ENCODE measurements at places on chromosomes 7 and 10.

DNA sequence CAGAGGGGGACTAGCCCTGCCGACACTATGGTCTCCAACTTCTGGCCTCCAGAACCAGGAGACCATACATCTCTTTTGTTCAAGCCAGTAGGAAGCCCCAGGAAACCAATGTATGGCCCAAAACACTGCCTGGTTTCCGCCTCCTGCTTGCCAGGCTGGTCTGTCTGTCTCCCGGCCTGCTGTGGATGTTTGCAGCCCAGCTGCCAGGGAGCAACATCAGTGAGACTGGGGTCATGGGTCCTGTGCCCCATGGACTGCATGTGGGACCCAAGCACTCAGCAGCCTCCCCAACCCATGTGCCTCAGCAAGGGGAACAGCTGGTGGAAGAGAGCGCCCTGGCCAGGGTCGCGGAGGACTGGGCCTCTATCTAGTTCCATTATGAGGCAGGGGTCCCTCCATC lies 33.4 kb upstream of the NUB1 start:
- no peak for DNase-seq

DNA sequence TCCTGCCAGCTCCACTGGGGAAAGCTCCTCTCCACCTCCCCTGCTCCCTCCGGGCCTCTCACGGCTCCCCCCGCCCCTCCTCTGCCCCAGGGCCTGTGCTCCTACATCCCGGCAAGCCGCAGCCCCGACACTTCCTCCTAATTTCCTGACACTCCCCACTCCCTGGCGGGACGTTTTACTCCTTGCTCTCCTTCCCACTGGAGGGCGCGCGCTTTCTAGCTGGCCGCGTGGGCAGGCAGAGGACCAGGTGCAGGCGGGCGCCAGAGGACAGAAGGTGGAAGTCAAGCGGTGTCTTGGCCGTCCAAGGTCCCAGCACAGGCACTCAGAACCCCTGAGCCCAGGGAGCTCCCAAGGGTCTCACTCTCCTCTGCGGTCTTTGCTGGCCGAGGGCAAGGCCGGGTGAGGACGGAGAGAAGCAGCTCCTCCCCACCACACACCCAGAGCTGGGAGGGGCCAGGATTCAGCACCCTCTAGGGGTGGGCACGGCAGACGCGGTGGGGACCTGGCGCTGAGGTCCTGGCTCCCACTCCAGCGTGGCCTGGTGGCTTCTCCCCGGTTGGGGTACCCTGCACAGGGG lies 19.1 kb downstream of the ADAM8 start:
- DNase-seq = peak; percentile 49

DNA sequence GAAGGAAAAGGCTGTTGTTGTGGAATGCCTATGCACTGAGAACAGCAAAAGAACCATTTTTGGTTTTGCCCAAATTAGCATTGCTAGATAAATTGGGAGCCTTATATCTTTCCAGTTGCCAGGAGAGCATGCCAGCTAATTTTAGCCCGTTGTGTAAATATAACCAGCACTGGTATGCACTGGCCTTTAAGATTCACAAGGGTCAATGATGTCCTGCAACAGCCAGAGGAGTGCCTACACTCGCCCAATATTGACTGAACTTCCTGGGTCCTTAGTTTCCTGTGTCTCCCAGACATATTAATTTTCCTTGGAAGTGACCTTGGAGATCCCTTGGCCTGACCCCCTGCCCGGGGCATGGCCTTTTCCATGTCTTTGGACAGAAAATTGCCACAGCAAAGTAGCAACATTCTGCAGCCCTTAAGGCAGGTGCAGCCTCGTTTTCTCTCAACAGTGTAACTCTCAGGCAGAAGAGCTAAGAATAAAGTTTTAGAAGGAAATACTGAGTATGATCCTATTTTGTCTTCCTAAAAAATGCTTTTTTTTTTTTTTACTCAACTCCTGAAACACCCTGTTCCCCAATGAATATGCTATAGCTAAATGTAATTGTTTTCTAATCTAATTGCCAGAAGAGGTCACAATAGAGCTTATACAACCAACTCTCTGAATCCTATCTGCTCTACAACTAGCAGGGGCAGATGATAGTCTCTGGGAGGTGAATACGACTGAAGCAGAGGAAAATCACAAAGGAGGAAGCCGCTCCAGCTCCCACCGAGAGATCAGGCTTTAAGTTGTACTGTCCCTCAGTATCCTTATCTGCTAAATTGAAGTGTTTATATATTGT lies 131.9 kb upstream of the PCGF5 start:
- no peak for DNase-seq

DNA sequence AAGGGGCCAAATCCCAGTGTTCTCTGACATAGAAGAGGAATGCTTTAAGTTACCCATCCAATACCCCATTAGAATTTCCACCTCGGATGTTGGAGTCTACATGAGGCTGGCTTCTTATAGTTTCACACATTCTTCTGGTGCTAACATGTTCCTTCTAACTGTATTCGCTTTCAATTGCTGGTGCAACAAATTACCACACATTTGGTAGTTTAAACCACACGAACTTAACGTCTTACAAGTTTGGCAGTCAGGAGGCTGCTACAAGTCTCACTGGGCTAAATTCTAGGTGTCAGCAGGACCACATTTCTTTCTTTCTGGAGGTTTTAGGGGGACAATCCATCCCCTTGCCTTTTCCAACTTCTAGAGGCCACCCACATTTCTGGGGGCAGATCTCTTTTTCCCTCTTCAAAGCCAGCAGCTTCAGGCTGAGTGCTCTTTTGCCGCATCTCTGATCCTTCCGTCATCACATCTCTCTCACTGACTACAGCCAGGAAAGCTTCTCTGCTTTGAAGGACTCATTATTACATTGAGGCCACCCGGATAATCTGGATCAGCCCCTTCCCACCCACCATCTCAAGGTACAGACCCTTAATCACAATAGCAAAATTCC lies 5.1 kb upstream of the MACC1 start:
- DNase-seq = no peak

DNA sequence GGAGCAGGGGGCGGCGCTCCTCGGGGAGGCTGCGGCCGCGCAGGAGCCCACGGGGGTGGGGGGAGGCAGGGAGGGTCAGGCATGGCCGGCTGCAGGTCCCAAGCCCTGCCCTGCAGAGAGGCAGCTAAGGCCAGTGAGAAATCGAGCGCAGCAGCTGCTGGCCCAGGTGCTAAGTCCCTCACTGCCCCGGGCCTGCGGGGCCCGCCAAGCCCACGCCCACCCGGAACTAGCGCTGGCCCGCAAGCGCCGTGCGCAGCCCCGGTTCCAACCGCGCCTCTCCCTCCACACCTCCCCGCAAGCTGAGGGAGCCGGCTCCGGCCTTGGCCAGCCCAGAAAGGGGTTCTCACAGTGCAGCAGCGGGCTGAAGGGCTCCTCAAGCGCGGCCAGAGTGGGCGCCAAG lies 28.3 kb upstream of the TES start:
- no peak for DNase-seq

DNA sequence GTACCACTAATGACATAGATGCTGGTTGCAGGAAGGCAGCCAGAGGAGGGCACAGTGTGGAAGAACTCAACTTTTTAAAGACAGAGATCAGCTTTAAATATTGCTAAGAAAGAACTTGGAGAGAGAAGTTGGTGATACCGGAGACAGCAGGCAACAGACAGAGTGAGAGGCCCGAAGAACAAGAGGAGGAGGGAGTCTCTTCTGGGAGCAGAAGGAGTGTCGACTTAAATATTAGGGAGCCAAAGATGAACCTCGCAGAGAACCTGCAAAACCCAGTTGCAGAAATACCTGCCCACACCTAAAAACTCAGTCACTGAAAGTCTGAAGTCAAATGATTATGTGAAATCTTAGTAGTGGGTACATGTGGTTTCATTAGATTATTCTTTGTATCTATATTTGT lies 3.4 kb upstream of the WDR86 start:
- no peak for DNase-seq

DNA sequence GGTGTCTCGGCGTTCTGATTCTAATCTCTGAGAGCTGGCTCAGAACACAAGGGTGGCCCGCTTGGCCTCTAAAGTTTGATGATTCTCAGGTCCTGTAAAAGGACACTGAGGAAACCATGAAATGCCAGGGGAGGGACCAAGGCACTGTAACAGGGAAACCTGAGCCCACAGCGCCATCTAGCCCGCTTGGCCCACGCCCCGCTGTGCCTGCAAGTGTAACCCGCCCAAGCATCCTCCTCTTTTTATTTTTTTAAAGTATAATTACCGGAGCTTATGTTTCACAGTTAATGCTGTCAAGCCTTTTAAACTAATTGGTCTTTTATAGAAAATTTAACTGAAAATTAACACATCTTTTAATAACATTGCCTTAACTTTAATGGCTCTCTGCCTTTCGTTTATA lies 734.7 kb downstream of the KCNMA1 start:
- peak; percentile 5 for DNase-seq

- no peak for DNase-seq
Measured at GRCh38 chr7:46281071-46281470, 360.0 kb upstream of the IGFBP3 start.

DNA sequence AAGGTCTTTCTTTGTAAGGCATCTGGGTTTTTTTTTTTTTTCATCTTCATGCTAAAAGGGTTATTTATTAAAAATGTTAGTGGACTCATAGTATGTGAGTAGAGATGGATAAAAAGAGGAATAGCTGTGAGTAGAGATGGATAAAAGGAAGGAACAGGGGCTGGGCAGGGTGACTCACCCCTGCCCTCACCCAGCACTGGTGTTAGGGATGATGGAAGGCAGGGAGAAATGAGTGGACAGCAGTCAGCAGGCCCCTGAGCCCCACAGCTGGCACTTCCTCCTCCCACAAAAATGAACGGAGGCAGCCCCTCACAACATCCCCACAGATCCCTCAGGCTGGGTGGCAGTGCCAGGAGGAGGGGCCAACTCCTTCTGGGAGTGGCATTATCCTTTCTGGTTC lies 39.3 kb downstream of the ANTXRL start:
- no peak for DNase-seq

- DNase-seq = no peak
Measured at GRCh38 chr7:47278043-47278442, 303.9 kb downstream of the TNS3 start.

DNA sequence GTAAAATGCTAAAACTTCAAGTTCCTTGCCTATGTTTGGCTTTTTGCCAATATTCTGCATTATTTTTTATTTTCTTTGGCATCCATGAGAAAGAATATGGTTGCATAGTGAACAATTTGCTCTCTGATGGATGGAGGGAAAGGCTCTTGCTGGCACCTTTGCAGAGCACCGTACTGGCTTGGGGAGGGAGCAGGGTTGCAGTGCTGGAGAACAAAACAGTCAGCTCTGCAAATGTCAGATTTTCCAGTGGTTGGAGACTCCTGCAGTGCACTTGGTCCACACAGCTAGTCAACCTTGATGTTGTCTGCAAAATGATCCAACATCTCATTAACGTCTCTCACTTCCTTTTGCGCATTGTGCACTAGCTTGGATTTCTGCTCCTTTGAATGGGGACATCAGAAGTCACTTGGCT lies 100.8 kb downstream of the ANLN start:
- no peak for DNase-seq

- peak; percentile 13 for DNase-seq
Measured at GRCh38 chr7:92763636-92764423, 72.5 kb downstream of the CDK6 start.

DNA sequence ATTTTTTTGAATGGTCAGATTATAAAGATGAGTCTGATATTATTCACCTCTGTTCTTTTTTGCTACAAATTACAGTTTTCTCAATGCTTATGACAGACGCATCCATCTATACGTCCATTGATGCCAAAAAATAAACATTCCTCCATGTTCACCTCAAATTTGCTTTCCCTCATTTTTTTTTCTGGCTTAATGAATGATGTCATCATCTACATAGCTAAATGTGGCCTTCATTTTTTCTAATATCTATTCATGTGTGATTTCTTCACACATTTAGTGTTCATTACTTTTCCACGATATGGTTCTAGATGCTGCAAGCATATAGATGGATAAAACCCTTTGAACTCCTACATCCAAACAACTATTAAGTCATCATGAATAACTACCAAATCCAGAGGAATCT lies 163.1 kb downstream of the MAGI2 start:
- DNase-seq = no peak

DNA sequence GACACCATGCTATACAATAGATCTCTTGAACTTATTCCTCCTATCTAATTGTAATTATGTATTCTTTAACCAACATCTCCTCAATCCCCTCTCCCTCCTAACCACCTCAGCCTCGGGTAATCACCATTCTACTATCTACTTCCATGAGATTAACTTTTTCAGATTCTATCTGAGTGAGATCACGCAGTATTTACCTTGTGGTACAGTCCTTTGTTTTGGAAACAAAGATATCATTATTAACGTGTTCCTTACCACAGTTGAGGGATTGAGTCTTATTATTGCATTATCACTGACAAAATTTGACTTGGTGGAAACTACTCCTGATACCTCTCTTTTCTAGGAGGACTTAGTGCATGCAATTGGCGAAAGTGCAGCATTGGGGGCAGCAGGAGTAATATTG lies 26.0 kb upstream of the HYAL4 start:
- no peak for DNase-seq

DNA sequence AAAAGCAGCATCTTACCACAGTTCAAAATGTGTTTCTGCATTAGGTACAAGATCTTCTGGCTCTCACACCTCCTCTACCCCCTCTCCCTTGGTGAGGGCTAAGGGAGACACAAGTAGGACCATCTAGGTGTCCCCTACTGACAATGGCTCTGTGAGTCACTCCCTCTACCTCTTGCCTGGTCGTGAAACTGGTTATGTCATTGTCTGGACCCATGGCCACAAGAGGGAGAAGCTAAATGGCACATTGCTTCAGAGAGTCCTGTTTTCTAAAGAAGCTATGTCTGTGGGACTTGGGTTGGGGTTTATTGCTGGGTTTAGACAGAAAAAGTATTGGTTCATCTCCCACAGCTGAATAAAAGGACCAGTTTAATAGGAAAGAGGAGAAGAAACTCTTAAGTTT lies 4.0 kb upstream of the PLXNA4 start:
- DNase-seq = no peak

- no peak for DNase-seq
Measured at GRCh38 chr7:138878856-138879255, 80.9 kb upstream of the ATP6V0A4 start.

DNA sequence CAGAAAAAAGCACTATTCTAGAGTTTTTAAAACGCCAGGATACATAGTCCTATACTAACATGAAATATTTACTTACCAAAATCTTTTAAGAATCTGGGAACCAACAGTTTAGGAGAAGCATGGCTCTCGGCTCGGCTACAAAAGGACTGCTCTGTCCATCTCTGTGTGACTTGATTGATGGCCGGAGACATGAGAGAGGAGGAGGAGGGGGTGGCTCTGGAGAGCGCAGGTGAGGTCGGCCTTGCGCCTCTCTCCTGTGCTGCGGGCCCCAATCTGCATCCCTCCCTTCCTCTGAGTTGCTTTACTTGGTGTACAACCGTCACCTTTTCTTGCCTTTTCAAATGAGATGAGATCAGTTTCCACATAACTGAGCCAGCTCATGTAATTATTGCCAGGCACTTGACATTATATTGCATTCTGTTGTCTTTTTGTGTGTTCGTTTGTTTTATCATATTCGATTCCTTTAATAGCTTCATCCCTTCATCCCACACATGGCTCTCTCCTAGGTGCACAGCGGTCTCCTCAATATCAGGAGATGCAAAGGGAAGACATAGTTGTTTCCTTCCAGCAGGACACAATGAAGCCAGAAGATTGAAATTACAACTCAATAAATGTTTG lies 87.8 kb upstream of the KLF6 start:
- DNase-seq = no peak

- no peak for DNase-seq
Measured at GRCh38 chr7:55594414-55594813, 22.1 kb upstream of the VOPP1 start.

All from stimulated activated CD4-positive, alpha-beta T cell treated with anti-CD3 and anti-CD28 coated beads, Interleukin-15, amount 100 ng/mL, for 24 hours (primary cell).